ENCODE measurements at places on chromosomes 1 and 21. TPM values are rescaled to one million over a fixed set of nuclear protein-coding genes. Genes with fewer than 3 reads are reported as not detected.
A peak's percentile ranks its signal among the peaks of the same experiment; 100 is the strongest.

DNA sequence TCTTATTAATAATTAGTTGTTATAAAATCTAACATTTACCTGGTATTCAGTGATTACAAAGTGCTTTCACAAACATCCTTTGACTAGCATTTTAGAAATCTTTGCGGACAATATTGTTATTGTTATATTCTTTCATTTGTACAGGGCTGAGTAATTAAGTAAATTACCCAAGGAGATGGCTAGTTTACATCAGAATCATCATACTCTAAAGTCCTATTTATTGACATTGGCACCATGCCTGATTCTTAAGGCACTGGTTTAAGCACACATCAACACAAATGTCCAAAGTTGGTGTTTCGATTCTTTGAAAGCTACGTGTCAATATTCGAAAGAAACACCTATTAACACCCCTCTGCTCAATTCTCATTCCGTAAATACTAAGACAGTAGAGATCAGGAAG lies 424.6 kb upstream of the CHRM3 start:
- H3K36me3 ChIP-seq, result no peaks in the 10 kb centered on the region
- no peaks in the 10 kb centered on the region for H3K4me1 ChIP-seq
- H3K27me3 ChIP-seq, result no peaks in the 10 kb centered on the region
- no peak overlapping the region for H3K27ac ChIP-seq

DNA sequence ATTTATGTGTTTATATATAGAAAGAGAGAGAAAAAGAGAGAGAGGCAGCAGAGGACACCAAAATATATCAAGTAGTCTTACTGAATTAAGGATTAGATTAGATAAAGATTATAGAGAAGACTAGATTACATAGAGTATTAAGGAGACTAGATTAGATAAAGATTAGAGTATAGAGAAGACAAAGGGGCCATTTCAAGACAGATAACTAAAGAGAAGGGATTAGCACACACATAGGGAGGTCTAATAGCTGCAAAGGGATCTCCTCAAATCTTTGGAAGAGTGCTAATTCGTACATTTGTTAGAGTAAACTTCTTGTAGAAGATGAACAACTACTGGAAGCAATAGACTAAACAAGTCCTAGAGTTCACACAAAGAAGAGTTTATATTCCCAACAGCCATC lies 34.2 kb downstream of the OR6Y1 start:
- H3K27me3 ChIP-seq, result no peaks in the 10 kb centered on the region
- no peak overlapping the region for H3K27ac ChIP-seq
- no peaks in the 10 kb centered on the region for H3K36me3 ChIP-seq
- no peaks in the 10 kb centered on the region for H3K4me1 ChIP-seq

Gene ZBTB18
- total RNA-seq, result 21.7 TPM

DNA sequence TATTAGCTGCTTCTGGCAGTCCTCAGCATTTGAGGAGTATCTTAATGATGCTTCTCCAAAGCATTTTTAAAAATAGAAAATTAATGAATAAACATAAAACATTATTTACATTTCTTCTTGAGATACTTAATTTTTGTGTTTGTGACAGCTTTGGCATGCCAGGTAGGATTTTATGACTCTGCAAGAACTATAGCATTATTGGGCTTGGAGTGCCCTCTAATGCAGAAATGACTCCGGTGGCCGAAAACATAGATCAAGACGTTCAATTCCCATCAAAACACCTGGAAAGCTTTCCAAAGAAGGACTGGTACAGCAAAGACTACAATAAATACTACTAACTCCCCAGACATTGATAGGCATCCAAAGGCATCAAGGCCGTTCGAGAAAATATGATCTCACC lies 366.4 kb upstream of the CXADR start:
- H3K4me3 ChIP-seq, result no peak overlapping the region
- H3K27me3 ChIP-seq, result no peaks in the 10 kb centered on the region
- no peak overlapping the region for H3K27ac ChIP-seq
- no peaks in the 10 kb centered on the region for H3K4me1 ChIP-seq
- DNase-seq, result no peak

GRCh38 chr1:33081554-33082305 lies 777 bp downstream of the AZIN2 start:
- H3K4me1 ChIP-seq, result peaks cover 17% of the 10 kb centered on the region
- H3K4me3 ChIP-seq, result peak overlapping the region; percentile 79
- no peak for DNase-seq
- peak overlapping the region; percentile 30 for H3K27ac ChIP-seq
- no peaks in the 10 kb centered on the region for H3K27me3 ChIP-seq

GRCh38 chr1:94955767-94956632 lies 29.1 kb upstream of the CNN3 start:
- no peak for DNase-seq
- H3K36me3 ChIP-seq, result no peaks in the 10 kb centered on the region
- no peaks in the 10 kb centered on the region for H3K27me3 ChIP-seq

Gene EPHA10
- total RNA-seq, result 1.4 TPM

GRCh38 chr1:92989936-92990583 lies 28.8 kb upstream of the DIPK1A start:
- no peaks in the 10 kb centered on the region for H3K36me3 ChIP-seq
- no peaks in the 10 kb centered on the region for H3K27me3 ChIP-seq
- no peak for DNase-seq

- no peaks in the 10 kb centered on the region for H3K36me3 ChIP-seq
- DNase-seq, result no peak
- H3K4me3 ChIP-seq, result no peak overlapping the region
- peaks cover 32% of the 10 kb centered on the region for H3K4me1 ChIP-seq
Measured at GRCh38 chr1:207021139-207021861, 11.3 kb downstream of the C1orf116 start.

GRCh38 chr1:167344615-167345385 lies 124.1 kb downstream of the POU2F1 start:
- no peaks in the 10 kb centered on the region for H3K27me3 ChIP-seq
- no peak overlapping the region for H3K27ac ChIP-seq

DNA sequence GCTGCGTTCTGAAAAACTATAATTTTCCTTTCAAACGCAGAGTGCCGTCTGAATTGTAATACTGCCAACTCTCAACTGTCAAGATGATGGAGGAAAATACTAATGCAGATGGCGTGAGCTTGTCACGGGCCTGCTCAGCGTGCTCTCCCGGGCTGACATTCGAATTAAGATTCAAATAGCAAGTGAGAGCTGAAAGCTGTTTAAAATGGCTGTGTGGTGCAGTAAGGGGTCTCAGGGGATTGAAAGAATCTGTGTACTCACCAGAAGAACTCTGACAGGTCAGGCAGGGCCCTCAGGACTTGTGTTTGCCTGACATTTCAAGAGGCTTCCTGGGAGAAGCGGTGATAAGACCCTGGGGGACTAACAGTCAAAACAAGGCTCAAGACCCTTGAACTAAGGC lies 33.1 kb downstream of the ZMYND12 start:
- no peak for DNase-seq
- H3K27me3 ChIP-seq, result no peaks in the 10 kb centered on the region
- H3K4me1 ChIP-seq, result peaks cover 12% of the 10 kb centered on the region
- no peak overlapping the region for H3K4me3 ChIP-seq
- no peak overlapping the region for H3K27ac ChIP-seq
- H3K36me3 ChIP-seq, result no peaks in the 10 kb centered on the region

GRCh38 chr1:167685844-167686243 lies 35.9 kb upstream of the MPZL1 start:
- DNase-seq, result no peak
- H3K36me3 ChIP-seq, result peaks cover 10% of the 10 kb centered on the region
- peaks cover 18% of the 10 kb centered on the region for H3K4me1 ChIP-seq
- no peaks in the 10 kb centered on the region for H3K27me3 ChIP-seq
- H3K4me3 ChIP-seq, result no peak overlapping the region
- H3K27ac ChIP-seq, result no peak overlapping the region

DNA sequence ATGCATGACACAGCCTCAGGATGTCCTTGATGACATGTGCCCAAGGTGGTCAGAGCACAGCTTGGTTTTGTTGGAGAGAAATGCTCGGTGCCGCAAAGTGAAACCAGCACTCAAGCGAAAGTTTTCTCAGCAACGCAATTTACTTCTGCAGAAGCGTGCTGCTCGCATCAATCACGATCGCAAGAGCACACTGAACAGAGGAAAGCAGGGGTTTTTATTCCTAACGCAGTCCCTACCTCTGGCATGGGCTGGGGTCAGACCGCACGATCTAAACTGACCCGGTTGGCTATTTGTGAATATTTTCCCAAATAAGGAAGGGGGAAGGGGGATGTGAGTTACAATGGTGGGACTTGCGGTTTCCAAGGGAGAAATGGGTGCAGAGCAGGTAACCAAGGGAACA lies 809 bp upstream of the ZNF669 start:
- DNase-seq, result no peak
- H3K27me3 ChIP-seq, result no peaks in the 10 kb centered on the region
- H3K27ac ChIP-seq, result no peak overlapping the region
- H3K4me1 ChIP-seq, result peaks cover 18% of the 10 kb centered on the region
- peak overlapping the region; percentile 68 for H3K4me3 ChIP-seq
- peaks cover 22% of the 10 kb centered on the region for H3K36me3 ChIP-seq

DNA sequence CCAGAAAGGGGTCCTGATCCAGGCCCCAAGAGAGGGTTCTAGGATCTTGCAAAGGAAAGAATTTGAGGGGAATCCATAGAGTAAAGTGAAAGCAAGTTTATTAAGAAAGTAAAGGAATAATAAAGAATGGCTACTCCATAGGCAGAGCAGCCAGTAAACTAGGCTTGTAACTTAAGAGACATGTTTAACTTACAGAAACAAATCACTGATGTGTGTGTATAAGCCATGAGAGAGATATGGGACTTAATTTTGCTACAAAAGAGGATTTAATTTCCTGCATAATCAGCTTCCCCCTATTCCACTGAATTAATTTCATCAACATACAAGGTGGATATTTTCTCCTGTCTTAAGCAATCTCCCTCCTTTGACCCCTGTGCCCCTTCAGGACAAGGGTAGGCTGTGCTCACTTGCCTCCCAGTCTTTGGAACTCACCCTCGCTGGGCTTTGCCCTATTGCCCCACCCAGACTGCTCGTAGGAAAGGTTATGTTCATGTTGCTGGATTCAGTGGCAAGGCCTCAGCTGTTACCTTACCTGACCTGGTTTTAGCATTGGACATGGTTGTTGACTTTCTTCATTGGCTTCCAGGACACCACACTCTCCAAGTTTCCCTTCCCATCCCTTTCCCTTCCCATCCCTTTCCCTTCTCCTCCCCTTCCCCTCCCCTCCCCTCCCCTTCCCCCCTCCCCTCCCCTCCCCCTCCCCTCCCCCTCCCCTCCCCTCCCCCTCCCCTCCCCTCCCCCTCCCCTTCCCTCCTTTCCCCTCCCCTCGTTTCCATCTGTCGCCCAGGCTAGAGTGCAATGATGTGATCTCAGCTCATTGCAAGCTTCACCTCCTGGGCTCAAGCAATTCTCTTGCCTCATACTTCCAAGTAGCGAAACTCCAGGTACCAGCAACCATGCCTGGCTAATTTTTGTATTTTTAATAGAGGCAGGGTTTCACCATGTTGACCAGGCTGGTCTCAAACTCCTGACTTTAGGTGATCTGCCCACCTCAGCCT lies 44.6 kb downstream of the TBCE start:
- H3K27ac ChIP-seq, result no peak overlapping the region
- H3K27me3 ChIP-seq, result no peaks in the 10 kb centered on the region
- no peak for DNase-seq
- no peak overlapping the region for H3K4me3 ChIP-seq

DNA sequence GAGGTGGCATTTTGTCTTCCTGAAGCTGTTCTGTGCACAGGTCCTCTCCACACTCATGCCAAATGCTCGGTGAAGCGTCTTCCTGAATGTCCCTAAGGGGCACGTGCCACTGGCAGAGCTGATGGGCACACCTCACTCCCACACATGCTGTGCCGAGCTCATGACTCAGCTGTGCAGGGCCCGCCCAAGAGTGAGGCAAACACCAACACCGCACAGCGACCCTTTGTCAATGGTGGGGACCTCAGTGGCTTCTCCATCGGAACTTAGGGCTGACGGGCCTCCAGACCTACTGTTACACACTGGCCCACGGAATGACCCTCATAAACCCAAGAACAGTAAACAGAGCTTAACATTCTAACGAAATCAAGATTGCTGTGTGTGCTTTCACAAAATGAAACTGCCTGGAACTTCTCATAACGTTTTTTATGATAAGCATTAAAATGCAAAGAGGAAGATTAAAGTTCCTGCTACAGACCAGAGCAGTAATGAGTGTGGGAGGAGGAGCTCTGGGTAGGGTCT lies 89.3 kb downstream of the SIM2 start:
- H3K27ac ChIP-seq, result no peak overlapping the region
- no peak for DNase-seq
- H3K4me3 ChIP-seq, result no peak overlapping the region

- no peak overlapping the region for H3K4me3 ChIP-seq
- H3K4me1 ChIP-seq, result no peaks in the 10 kb centered on the region
- H3K27ac ChIP-seq, result no peak overlapping the region
- no peak for DNase-seq
Measured at GRCh38 chr1:245971711-245972085, 535.4 kb downstream of the SMYD3 start.

Gene MROH7
- 3.6 TPM for total RNA-seq

DNA sequence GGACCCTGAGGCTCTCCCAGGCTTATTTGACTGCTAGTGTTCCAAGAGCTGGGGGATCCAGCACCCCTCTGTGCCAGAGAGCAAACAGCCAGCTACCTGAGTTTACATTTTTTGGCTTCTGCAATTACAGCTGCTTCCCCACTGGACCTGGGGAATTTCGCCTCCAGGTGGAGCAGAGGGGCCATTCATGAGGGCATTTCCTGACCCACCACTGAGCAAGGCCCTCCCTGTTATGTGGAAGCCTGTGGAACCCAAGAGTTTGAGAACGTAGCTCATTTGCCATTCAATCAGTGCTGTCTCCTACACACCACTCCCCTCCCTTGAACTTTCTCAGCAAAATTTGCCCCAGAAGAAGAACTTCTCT lies 42.7 kb upstream of the TMEM51 start:
- DNase-seq, result no peak
- H3K4me1 ChIP-seq, result no peaks in the 10 kb centered on the region
- no peak overlapping the region for H3K4me3 ChIP-seq

Gene COL16A1
- 28.9 TPM for total RNA-seq

DNA sequence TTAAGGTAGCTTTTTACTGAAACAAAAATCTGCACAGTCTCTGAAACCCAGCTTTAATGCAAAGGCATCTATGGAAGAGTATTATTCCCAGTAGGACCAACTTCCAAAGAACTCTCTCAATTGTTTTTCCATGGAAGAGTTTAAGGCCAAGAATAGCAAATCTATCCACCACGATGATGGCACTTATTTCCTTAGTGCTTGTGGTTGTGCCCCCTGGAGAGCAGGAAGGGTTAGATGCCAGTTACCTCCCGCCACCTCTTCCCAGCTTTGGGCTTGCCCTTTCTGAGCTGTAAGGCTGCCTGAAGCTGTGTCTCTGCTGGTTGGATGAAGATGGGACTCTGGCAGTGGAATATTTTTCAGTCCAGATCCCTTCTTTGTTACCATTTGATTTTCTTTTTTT lies 4.8 kb upstream of the ATP1A1 start:
- H3K4me1 ChIP-seq, result peaks cover 7% of the 10 kb centered on the region
- no peaks in the 10 kb centered on the region for H3K36me3 ChIP-seq
- H3K4me3 ChIP-seq, result no peak overlapping the region
- DNase-seq, result no peak

- no peak overlapping the region for H3K27ac ChIP-seq
- H3K4me1 ChIP-seq, result peaks cover 18% of the 10 kb centered on the region
- H3K4me3 ChIP-seq, result no peak overlapping the region
- no peaks in the 10 kb centered on the region for H3K27me3 ChIP-seq
- DNase-seq, result no peak
- H3K36me3 ChIP-seq, result no peaks in the 10 kb centered on the region
Measured at GRCh38 chr1:232014941-232015340, 388.4 kb downstream of the DISC1 start.

- no peak for DNase-seq
- no peak overlapping the region for H3K27ac ChIP-seq
- H3K27me3 ChIP-seq, result no peaks in the 10 kb centered on the region
- no peak overlapping the region for H3K4me3 ChIP-seq
- no peaks in the 10 kb centered on the region for H3K4me1 ChIP-seq
- H3K36me3 ChIP-seq, result no peaks in the 10 kb centered on the region
Measured at GRCh38 chr1:118247593-118247992, 62.6 kb upstream of the SPAG17 start.

Data from upper lobe of right lung (tissue), 1 donor.